ENCODE measurements at places on chromosomes 13 and 19.

DNA sequence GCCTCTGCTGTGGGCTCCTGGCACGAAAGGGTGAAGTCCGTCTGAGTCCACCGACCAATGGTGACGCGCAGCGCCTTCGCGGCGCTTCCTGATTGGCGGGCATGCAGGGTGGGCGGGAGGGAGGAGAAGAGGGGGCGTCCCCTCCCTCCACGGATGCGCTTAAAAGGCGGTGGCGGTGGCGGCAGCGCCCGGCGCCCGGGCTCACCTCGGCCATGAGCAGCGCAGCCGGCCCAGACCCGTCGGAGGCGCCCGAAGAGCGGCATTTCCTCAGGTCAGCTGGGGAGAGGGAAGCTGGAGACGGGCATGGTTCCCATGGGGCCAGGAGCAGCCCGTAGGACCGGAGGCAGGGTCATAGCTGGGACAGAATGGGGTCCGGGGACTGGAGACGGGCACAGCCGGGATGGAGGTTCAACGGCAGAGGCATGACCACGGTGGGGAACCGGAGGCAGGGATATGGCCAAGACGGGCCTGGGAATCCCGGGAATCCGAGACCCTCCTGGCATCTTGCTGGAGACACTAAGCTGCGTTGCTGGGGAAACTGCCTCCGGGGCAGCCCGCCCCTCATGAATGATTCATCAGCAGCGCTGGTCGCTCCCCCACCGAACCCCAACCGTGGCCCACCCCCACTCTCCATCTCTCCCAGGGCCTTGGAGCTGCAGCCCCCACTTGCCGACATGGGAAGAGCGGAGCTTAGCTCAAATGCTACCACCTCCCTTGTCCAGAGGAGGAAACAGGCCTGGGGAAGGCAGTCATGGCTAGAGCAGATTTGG is at the start of gene YJEFN3:
Gene YJEFN3 (plus strand): TSS at position 191 of the 770 bp plus-strand sequence. CDS start 22 bp downstream, at position 213.
- no peak for DNase-seq

- no peak for DNase-seq
Observed at GRCh38 chr13:86877441-86877840, 793.7 kb upstream of the SLITRK5 start.

- DNase-seq = no peak
Observed at GRCh38 chr13:70311191-70311590, 202.9 kb upstream of the KLHL1 start.

DNA sequence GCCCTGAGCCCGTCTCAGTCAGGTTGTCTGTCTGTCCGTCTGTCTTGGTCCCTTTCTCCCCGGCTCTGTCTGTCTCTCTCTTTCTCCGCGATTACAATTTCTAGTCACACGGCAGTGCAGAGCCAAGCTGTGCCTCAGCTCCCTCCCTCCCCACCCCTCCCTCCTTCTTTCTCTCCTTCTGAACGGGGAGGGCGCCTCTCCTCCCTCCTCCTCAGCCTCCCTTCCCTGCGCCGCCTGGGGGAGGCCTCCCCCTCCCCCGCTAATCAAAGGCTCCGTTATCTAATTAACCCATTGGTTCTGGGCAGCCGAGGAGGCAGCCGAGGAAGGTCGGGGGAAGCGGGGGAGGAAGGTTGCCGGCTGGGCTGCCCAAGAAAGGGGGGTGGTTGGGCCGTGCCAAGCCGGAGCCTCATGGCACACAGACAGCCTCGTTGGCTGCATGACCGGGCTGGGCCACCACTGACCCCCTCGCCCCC is 16.5 kb downstream of the LRRC4B start:
- DNase-seq = no peak

DNA sequence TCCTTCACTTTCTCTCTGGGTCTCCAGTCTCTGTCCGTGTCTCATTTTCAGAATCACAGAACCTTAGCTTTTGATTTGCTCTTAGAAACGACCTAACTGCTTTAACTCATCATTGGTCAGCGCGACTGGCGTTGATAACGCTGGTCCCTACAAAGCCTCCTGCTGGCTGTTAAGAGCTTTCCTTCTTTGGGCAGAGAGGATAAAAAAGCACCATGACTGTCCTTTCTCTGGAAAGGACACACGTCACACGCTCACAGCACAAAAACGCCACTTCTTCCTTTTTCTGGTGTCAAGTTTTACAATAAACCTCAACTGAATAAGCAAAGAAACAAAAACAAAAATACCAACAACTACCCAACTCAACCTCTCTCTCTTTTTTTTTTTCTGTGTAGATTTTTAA is 1.7 kb upstream of the KLK12 start:
- no peak for DNase-seq

GRCh38 chr13:98297051-98297450 is 120.0 kb upstream of the RNF113B start:
- DNase-seq = no peak

DNA sequence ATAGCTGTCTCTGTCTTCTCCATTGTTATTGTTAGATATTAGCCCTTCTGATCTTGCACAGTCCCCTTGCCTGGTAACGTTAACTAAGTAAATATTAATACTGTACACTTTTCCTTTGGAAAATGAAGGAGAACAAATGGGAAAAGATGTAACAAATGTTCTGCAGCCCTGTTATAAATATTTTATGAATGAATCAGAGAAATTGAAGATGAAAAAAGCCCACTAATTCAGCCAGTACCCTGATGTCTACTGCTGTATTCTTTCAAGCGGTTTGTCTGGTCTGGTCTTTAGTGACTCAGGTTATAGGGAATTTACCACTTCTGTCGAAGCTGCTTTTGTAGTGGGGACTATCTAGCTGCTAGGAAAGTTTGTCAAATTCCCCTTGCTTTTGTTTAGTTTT is 121.0 kb downstream of the COG6 start:
- no peak for DNase-seq

GRCh38 chr19:58166268-58166667 is 15.7 kb upstream of the ZNF329 start:
- no peak for DNase-seq
